NCI-H1417 (cell line): ENCODE measurements at places on chromosomes 13 and 19.

DNA sequence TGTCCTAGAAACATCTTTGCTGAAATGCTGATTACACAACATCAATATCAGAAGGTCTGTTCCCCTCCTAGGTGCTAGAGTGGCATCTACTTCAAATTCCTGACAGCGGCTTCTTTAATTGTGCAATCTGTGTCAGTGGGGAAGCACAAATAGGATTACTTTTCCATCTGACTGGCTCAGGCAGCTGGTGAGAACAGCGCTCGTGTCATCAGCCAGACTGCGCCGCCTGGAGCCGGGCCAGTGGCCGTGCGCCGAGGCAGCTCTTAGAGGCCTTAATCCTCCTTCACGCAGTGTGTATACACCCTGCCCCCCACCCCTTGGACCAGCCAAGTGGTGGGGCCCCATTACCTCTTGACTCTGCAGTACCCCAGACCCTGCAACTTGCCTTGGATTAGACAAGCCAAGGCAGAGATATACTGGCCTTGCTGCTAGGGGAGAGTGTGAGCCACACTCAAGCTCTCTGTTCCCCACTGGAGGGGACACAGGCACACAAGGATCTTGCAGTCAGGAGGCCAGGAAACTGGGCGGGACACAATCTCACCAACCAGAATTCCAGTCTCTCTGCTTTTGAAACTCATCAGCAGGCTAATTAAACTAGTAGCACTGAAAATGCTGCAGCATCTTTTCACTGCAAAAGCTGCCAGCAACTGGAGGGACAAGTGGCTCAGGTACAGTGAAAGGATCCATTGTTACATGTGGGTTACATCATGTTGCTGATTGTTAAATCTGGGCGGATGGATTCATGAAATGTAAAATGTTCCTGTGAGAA is 48.9 kb upstream of the EPHX3 start:
- peak; percentile 47 for DNase-seq

GRCh38 chr19:2312820-2313501 is 5.0 kb upstream of the LINGO3 start:
- DNase-seq, result peak; percentile 81

DNA sequence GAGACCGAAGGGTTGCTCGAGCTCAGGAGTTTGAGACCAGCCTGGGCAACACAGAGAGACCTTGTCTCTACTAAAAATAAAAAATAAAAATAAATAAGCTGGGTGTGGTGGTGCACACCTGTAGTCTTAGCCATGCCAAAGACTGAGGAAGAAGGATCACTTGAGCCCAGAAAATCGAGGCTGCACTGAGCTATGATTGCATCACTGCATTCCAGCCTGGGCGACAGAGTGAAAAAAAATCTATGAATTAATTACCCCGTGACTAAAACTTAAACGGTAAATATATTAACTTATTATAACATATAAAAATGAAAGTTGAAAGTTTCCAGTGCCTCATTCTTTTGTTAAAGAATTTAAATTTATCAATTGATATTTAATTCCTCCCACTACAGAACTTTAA is 273.7 kb downstream of the KLF12 start:
- DNase-seq, result no peak

DNA sequence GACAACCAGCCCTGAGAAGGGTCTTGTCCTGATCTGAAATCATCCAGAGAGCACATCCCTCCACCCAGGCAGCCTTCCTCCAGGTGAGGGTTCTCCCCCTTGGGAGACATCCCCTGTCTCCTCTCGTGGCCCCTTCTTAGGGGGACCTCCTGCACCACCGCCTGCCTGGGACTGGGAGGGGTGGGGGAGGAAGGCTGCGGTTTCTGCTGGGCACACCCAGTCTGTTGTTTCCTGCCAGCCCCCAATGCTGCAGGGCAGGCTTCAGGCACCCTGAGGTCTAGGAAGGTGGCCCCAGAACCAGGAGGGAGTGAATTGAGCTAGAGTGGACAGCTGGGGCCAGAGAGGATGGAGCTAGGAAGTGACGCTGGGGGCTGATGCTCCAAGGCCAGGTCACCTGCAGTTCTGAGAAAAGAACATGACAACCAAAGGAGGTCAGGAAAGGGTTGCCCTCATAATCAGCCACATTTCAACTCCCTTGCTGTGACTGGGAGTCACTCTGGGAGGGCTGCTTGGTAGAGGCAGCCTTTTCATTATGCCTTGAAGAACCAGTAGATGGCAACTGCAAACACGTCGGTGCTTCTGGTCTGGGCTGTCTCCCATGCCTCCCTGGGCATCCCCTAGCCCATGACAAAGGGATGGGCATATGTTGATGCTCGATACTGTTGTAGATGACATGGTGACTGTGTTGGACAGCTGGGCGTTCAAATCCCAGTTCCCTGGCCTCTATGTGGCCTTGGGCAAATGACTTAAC is 1.4 kb downstream of the ARHGEF18 start:
- no peak for DNase-seq

DNA sequence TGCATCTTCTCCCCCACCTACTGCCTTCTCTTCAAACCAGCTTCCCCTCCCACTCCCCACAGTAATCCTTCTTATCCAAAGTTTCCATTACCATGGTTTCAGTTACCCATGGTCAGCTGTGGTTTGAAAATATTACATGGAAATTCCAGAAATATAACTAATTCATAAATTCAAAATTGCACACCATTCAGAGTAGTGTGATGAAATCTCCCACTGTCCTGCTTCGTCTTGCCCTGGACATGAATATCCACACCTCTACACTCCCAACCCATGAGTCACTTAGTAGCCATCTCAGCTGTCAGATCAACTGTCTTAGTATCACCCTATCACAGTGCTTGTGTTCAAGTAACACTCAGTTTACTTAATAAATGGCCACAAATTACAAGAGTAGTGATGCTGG is 3.8 kb upstream of the KCTD12 start:
- no peak for DNase-seq

- no peak for DNase-seq
Measured at GRCh38 chr13:82501834-82502233, 1380.4 kb downstream of the SLITRK1 start.

- DNase-seq, result no peak
Measured at GRCh38 chr13:48539550-48539949, 6.7 kb upstream of the RCBTB2 start.

GRCh38 chr19:41947091-41947490 is 12.0 kb downstream of the RABAC1 start:
- DNase-seq, result no peak

- no peak for DNase-seq
Measured at GRCh38 chr13:63025741-63026140, 1610.1 kb upstream of the PCDH20 start.

GRCh38 chr19:4694211-4694987 is 24.3 kb upstream of the MYDGF start:
- DNase-seq, result no peak

- DNase-seq, result peak; percentile 90
Measured at GRCh38 chr19:42386974-42387707, 3.0 kb downstream of the CNFN start.

GRCh38 chr13:27395007-27395510 is 29.4 kb upstream of the GTF3A start:
- DNase-seq, result no peak

DNA sequence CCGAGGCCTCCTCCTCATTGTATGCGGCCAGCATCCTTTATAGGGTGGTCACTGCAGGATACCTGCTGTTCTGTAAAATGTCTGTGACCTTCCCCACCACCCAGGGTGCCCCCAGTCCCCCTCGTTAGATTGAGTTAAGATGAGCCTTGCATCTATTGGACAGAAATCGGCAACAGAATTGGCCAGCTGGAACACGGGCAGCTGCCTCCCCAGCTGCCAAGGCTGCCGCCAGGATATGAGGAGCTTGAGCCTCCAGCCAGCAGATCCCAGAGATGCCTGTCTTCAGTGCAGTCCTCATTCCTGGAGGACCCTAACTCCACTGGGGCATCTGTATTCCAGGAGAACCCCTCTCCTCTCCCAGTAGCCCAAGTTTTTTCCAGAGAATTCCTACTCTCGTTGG is 463.0 kb downstream of the TSHZ3 start:
- DNase-seq, result no peak

- DNase-seq, result no peak
Measured at GRCh38 chr13:25946321-25946720, 105.5 kb downstream of the SHISA2 start.

DNA sequence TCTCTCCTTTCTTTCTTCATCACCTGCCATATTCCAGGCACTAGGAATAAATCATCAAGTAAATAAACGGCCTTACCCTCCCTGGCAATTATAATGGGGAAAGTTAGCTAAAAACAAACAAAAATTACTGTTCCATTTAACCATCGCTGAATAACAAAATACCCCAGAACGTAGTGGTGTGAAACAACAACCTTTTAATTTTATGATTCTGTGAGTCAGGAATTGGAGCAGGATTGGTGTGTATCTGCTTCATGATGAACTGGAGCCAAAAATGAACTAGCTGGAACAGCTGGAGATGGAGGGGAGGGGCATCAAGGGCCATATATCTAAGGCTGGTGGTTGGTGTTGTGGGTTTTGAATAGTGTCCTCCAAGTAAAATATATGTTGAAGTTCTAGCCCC is 3.7 kb upstream of the CADM4 start:
- DNase-seq, result no peak

DNA sequence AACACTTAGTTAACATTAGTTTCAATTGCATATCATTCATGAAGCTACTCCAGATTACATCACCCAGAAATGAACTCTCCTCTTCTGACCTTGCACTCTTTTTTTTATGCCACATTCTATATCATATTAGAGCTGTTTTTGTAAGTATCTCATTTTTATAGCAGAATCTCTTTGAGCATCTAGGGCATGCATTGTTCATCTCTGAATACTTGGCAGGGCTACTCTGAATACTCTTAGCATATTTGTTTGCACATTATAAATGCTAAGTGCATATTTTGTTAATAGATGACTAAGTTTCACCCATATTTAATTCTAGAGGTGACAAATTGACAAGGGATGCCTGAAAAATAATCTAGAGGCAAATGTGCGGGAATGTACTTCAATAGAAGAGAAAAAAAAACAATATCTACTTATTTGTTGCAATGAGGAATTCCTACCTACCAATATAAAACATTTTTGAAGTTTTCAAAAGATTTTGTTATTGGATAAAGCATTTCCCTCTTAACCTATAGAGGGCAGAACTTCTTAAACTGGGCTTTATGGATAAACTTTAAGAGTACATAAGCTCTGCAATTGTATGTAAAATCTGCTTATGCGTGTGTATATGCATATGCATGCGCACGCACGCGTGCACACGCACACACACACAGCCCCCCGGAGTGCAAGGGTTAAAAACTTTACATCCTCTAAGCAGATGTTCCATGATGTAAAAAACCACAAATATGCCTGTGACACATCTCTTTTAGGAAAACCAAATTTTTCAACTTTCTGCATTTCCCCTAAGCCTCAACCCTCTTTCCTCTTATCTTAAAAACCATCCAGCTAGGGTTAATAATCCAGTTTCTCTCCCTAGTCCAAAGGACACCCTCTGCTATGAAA is 73.0 kb upstream of the OXGR1 start:
- DNase-seq, result no peak

- no peak for DNase-seq
Measured at GRCh38 chr13:76711550-76712182, 174.5 kb downstream of the KCTD12 start.

DNA sequence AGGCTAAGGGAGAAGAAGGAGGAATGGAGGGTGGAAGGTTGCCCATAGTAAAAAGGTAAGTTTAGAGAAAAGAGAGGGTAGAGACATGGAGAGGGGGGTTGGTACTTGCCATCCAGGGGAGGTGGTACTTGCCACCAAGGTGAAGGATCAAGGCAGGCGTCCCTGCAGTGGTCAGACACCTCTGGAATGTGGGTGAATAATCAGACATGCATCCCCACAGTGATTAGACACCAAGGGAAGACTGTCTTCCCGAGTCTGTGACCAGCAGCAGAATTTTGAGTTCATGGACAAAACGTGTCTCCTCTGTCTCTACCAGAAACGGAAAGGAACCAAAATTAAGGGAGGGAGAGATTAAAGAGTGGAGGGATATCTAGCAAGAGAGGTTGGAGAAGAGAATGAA is 27.1 kb upstream of the IGFL1 start:
- no peak for DNase-seq

GRCh38 chr13:29801102-29801501 is 49.3 kb downstream of the UBL3 start:
- DNase-seq, result no peak

- no peak for DNase-seq
Measured at GRCh38 chr13:24187185-24187584, 26.7 kb downstream of the SPATA13 start.

DNA sequence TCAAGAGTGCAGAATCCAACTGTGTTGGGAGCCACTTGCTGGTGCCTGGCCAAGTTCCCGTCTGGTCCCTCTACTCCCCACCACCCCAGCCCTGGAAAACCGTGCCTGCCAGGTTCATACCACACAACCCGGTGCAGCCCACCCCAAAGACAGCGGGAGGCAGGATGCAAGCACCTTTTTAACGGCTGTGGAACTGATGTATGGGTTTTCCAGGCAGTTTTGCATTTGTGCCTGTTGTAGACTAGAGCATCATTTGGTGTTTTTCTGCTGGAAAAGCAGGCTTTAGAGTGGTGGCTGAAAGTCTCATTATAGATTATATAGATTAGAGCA is 13.5 kb downstream of the TFDP1 start:
- no peak for DNase-seq

GRCh38 chr19:29577649-29577963 is 28.5 kb upstream of the POP4 start:
- no peak for DNase-seq

DNA sequence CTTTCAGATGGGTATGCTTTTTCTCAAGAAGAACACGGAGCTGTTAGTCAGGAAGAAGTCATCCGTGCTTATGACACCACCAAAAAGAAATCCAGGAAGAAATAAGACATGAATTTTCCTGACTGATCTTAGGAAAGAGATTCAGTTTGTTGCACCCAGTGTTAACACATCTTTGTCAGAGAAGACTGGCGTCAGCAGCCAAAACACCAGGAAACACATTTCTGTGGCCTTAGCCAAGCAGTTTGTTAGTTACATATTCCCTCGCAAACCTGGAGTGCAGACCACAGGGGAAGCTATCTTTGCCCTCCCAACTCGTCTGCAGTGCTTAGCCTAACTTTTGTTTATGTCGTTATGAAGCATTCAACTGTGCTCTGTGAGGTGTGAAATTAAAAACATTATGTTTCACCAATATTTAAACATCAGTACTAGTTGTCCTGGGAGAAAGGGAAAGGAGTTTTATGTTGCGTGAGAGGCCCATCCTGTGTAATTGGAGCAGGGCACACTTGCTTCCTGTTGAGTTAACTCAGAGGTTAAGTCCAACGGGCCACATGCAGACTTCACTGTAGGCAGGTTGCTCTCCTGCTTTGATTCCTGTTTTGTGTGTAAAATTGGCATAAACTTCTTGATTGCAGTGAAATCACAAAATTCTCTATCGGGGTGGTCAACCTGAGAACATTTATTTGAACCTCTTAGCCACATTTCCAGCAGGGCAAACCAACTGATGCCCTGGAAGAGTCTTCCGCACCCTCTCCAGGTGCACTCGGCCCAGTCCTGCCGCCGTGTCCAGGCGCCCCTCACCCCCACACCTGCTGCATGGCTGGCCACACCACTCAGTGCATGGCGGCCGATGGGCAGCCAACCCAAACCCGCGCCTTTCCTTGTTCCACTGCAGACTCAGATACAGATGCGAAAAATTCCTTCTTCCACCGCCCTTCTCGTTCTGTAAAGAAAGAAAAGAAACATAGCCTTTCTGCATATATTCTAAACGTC is 31.6 kb downstream of the SHISA2 start:
- DNase-seq, result no peak
